ENCODE measurements at places on chromosomes 7 and 10.

DNA sequence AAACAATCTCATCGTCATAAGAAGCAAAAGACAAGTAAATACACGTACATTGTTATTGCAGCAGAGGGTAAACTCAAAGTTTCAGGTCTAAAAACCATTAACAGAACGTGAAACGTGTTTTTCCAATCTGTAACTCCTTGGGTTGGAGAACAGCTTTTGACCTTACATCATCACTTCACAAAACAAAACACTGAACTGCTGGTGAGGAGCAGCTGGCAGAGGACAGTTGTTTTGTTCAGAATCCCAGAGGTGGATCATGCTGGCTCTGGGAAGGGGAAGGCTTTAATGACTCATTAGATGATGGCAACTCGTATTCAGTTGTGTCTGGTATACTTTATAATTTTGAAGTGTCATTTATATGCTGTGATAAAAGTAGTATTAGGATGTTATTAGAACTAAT, 923.0 kb upstream of the CELF2 start:
- DNase-seq = no peak

- DNase-seq = no peak
Measured at GRCh38 chr10:42988517-42989395, 88.1 kb upstream of the RET start.

DNA sequence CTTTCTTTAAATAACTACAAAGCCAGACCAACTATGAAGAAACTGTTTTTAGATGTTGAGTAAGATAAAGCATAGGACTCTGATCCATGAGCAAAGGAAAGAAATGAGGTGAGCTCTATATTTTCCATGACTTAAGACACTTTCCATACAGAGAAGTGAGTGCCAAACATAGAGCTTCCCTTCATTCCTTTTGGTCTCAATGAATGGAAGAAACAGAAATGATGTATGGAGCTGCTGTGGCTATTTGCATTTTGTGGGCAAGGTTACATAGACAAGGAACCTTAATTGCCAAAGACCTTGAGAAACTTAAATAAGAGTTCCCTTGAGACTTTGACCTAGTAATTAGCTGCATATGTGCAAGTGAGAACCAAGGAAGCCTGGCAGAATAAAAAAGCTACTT, 1152.2 kb downstream of the XPNPEP1 start:
- no peak for DNase-seq

GRCh38 chr7:140624392-140625191, 16.0 kb downstream of the DENND2A start:
- no peak for DNase-seq

DNA sequence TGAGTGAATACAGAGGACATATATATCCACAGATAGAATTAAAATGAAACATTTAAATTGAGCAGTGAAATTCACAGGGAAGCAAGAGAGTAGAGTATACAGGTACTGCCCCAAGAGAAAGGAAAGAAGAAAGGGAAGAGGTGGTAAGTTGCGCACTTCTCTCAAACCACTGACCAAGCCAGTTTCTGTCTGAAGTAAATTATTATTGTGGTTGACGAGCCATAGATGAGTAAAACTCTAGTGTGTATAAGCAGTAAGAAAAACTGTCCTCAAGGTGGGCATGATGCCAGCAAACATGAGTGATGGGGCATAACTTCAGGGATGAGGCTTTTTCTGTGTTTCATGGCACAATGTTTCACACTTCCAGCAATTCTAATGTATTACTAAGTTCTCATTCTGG, 4.4 kb upstream of the BET1 start:
- DNase-seq = no peak

DNA sequence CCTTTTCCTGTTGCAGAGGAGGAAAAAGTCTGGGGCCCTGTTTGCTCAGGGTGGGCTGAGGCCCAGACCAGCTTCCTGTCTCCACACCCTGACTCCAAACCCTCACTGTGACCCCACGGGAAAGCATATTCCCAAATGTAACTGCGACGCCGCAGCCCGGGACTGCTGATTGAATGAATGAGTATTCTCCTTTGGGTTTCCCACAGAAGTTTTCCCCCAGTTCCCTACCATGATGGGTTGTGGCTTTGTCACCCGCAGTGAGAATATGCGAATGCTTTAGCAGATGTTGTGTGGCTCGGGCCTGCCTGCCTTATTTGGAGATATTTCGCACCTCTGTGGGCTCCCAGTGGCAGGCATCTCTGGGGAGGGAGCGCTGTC, 50.6 kb downstream of the MGMT start:
- no peak for DNase-seq

DNA sequence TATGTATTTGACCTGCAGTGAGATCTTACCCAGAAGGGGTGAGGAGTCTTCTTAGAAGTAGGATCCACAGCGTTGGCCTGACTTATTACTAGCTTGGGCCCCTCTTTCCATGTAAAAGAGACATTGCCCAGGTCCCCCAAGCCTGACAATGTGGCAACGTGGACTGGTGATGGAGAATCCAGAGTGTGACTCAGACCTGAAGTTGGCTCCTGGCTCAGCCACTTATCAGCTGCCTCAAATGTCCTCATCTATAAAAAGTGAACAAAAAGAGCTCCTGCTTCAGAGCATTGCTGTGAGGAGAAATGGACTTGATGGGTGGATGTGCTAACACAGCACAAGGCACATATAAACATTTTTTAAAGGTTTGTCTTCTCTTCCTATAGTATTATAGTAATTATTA, 35.4 kb upstream of the TECTB start:
- DNase-seq = no peak

DNA sequence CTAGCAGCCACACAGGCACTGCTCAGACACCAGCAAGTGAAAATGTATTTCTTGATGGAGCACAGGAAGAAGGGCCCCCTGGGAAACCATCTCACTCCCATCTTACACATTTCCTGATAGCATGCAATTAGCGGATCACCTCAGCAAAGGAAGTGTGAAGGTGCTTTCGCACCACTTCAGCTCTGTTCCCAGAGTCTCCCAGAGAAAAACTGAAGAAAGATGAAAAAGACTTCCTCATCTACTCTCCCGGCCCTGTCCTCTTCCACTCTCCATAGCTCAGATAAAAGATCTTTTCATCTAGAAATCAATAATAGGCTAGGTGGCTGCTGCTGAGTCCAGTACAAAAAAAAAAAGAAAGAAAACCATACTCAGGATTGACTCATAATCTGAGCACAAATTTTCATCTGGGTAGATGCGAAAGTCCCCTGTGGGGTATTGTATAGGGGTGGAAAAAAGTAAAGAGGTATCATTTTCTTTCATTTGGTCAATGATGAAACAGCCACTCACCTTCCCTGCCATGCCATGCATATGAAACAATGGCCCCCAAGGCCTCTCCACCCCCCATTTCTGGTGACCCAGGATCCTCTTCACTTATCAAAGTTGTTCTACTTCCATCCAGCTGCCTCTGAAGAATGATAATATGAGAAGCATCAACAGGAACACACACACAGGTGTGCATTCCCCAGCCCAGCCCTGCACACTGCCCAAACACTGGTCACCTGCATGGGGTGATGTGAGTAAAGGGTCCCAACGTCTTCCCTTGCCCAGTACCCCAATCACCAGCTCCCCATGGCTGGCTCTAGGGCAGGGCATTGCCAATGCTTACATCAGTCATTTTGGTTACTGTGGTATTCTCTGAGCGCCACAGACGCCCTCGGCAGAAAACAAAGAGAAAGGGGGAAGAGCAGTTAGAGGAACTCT, 48.8 kb upstream of the DGKI start:
- no peak for DNase-seq

- DNase-seq = no peak
Measured at GRCh38 chr10:92126100-92126650, 164.7 kb downstream of the CPEB3 start.

- no peak for DNase-seq
Measured at GRCh38 chr7:94344826-94345225, 49.9 kb upstream of the COL1A2 start.

Measured in naive B cell (primary cell).